ENCODE measurements at places on chromosomes 7 and 10.

DNA sequence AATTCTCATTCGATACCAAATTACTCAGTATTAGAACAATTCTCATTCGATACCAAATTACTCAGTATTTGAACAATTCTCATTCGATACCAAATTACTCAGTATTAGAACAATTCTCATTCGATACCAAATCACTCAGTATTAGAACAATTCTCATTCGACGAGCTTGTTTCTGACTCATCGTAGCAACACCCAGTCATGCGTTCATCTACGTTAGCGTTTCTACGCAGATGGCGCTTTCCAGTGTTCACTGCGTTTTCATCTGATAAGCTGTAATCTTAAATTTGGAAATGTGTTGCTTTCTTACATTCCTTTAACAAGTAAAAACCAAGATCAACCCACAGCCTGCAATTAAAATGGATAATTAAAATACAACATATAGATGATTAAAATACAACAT lies 276.3 kb downstream of the ZMYND11 start:
- no peak for DNase-seq

- no peak for DNase-seq
Measured at GRCh38 chr10:22445495-22445894, 100.2 kb downstream of the SPAG6 start.

DNA sequence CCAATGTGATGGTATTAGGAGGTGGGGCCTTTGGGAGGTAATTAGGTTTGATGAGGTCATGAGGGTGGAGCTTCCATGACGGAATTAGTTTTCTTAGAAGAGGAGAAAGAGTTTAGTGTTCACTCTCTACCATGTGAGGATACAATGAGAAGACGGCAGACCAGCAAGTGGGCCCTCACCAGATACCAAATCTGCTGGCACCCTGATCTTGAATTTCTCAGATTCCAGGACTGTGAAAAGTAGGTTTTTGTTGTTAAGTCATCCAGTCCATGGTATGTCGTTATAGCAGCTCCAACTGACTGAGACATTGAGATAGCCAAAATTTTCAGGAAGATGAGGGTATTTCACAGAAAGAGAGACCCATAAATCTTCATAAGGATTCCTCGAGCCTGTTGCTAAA lies 3.6 kb upstream of the TMEM196 start:
- no peak for DNase-seq

GRCh38 chr7:15947754-15948153 lies 261.3 kb upstream of the MEOX2 start:
- DNase-seq, result no peak

DNA sequence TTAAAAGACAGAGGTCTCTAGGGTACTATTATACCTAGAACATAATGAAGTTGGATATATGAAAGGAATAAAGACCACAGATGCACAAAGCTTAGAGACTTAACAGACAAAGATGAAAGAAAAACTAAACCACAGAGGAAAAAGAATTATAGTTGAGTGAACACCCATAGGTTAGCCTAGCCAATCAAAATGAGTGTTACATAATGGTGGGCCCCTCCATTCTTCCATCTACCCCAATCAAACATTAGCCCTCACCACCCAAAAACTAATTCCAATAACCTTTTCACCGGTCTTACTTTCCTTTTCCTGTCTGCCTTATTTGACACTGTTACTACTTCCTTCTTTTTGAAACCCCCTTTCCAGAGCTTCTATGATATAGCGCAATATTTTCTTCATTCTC lies 130.1 kb downstream of the ELMO1 start:
- DNase-seq, result no peak

DNA sequence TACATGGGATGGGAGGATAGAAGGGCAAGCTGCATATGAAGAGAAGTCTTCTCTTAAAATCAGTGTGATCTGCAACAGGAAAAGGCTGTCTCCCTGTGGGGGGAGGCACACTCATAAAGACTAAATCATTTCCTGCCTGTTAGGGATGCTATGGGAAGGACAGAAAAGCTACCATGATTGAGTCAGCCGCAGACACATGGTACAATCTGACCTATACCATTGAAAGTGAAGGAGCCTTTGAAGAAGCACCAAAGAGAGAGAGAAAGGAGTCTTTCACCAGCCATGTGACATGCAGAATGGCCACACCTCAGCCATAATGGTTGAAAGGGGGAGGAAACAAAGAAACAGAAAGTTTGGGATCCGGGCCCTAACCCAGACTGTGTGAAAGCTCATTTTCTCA lies 29.1 kb downstream of the NUDCD3 start:
- no peak for DNase-seq

DNA sequence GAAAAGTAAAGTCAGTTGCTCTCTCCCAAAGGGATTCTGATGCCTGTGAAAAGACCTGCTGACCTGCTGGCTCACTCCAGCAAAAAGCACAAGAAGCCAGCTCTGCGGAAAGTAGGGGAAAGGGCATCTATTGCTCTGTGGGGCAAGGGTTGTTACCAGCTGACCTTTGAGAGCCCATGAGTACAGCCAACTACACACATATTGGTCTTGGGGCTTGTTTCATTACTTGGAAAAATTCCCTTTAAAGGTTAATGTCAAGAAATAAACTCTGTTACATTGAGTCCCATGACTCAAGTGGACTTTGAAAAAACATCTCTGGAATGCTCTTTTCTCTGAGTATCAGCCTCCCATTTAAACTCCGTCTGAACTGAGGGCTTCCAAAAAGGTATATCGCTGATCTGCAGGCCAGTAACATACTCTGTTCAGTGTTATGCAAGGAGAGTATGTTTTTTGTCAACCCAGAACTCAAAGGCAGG lies 53.2 kb downstream of the PANK1 start:
- DNase-seq, result no peak

GRCh38 chr10:35398355-35398754 lies 62.0 kb downstream of the CCNY start:
- no peak for DNase-seq

DNA sequence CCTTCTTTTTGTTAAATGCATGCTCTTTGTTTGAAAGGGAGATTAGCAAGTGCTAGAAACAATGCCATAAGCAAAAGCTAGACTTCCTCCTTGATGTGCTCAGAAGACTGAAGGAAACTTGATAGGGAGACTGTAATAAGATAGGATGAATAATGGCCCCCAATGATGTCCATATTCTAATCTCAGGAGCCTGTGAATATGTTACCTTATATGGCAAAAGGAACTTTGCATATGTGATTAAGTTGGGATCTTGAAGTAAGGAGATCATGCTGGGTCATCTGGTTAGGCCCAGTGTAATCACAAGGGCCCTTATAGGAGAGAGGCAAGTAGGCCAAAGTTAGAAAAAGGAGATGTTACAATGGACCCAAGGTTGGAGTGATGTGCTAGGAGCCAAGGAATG lies 13.6 kb upstream of the LIPM start:
- DNase-seq, result no peak

GRCh38 chr10:75018686-75019307 lies 92.7 kb upstream of the SAMD8 start:
- DNase-seq, result no peak

GRCh38 chr7:98357751-98358161 lies 43.1 kb downstream of the BAIAP2L1 start:
- no peak for DNase-seq

- no peak for DNase-seq
Measured at GRCh38 chr10:128866551-128866950, 600.5 kb upstream of the MGMT start.

DNA sequence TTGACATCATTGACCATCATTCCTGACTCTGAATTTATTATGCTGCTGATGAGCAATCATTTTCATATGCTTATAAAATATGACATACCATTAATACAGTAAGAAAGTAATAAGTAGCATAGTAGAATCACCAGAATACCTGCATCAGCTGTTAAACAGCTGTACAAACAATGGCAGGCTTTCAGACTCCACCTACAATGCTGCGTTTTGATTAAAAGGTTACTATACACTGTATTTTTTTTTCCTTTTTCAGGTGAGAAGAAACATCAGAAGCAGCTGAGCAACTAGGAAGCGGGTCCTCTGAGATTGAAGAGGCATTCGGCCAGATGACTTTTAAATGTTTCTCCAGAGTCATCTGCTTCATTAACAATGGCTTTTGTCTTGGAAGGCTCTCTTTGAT lies 7.1 kb downstream of the ASNS start:
- DNase-seq, result no peak
